Stimulated activated CD4-positive, alpha-beta T cell treated with anti-CD3 and anti-CD28 coated beads, Interleukin-15, amount 100 ng/mL, for 1 hour (primary cell): ENCODE measurements at places on chromosomes 11 and 22.
A peak's percentile ranks its signal among the peaks of the same experiment; 100 is the strongest.

DNA sequence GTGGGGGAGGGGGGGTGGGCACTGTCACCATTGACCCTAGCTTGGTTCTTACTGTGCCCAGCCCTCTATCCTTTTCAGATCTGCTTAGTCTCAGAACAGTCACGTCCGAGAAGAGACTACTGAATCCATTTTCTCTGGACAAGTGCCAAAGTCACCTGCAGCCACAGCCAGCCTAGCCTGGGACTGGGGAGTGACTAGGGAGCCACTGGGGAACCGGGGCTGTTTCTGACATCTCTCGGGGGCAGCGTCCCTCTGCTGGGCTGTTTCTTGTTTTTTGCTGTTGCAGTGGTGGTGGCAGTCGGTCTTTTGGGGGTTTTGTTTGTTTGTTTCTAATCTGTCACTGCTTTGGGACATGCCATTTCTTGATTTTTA lies 8.7 kb downstream of the SLC37A2 start:
- DNase-seq = no peak

DNA sequence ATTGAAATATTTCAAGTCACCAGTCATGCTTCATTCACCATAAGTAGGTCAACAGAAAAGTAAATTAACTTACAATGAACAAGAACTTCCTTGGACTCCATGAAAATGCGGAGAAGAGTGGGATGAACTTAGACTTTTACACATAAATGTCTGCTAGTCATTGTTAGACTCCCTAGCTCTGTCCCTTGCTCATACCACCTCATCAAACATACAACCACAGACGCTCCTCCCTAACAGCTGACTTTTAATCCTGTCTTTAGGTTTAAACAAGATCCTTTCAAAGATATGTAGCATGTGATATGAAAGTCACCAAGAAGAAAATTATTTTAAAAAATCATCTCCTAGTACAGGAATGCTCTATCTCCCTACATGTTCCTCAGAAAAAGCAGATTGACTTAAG lies 248.1 kb downstream of the DLG2 start:
- DNase-seq = no peak

- no peak for DNase-seq
Observed at GRCh38 chr11:116114198-116114651, 610.0 kb upstream of the CADM1 start.

DNA sequence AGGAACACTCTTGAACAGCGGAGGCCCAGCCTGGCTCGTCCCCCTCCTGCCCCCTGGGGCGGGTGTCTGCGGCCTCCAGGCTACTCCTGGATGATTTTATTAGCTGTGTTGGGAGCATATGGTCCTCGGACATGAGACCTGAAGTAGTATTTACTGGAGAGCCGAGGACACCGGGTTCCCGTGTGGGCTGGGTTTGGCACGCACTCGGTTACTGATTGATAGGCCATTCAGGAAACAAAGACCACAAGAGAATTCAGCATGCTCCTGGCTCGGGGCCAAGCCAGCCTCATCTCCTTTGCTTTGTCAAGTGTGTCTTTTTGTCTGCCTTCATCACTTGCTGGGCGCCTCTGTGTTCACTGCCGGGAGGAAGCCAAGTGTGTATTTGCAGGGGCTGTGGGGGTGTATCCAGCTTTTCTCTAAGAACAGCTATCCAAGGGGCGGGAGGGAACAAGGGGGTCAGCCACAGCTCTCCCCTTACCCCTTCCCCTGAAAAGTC lies 9.7 kb downstream of the FXYD2 start:
- DNase-seq = peak; percentile 50

- DNase-seq = no peak
Observed at GRCh38 chr11:849104-849824, 6.6 kb downstream of the TSPAN4 start.

GRCh38 chr11:85752201-85752889 lies 58.6 kb downstream of the SYTL2 start:
- no peak for DNase-seq
